ENCODE measurements at places on chromosomes 1 and 21.

DNA sequence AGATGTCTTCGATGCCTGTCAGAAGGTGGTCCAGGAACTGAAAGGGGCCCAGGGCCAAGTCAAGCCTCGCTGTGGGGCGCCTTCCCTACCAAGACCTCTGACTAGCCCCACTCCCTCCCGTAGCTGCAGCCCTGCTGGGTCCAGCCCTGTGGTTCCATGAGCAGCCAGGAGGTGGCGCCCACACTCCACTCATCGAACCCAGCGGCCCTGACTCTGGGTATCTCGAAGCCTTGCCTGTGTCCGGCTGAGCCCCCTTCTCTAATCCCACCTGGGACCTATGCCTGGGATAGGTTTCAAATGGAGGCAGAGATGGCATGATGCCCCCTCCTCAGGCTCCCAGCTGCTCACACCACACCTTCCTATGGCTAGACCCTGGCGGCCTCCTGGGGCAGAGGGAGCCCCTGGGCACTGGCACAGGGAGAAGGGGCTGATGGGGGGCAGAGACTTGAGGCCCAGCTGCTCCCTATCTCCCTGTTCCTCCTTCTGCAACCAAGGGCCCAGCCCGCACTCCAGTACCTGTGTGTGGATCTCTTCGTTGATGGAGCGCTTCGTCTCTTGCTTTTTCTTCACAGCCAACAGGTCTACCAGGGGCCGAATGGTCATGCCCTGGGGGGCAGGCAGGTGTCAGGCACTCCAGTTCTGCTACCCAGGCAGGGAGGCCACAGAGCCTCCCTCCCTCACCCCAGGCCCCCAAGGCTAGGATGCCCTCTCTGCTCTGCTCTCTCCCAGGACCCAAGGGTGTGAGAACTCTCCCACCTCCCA lies 52.0 kb downstream of the SLC9A1 start:
- peak; percentile 80 for DNase-seq

GRCh38 chr1:182556279-182556678 lies 32.8 kb downstream of the RNASEL start:
- no peak for DNase-seq

DNA sequence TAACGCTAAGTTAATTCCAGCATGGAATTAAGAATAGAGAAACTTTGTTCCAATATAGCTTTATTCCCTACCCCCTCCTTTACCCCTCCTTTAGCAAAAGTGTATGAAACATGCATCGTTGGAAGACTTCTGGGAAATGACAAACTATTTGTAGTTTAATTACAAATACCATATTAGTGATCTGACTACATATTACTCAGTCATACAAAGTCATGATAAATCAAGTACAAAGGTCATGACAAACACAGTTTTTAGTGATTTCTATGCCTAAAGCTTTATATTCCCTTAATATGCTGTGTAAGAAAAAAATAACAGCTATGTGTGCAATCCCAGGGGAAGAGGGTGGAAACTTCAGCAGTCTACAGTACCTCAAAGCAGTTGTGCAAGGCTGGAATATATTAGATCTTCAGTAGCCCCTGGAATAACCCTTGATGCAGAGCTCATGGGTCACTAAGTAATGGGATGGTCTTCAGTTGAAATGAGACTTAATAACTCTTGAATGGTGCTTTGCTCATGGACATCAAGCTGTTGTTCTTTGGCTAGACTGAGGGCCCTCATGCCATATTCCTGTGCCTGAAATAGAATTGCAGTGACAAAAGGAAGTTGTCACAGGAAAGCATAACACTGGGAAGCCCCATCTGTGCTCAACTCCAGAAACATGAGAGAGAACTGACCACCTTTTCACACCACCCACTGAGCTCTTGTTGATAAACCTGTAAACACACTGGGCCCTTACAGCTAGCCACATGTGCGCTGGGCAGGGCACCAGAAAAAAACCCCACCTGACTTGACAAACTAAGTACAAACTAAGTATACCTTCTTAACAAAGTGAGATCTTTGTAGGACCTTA lies 25.3 kb downstream of the ZMYND12 start:
- DNase-seq: no peak

GRCh38 chr1:239262538-239262937 lies 123.8 kb upstream of the CHRM3 start:
- no peak for DNase-seq

DNA sequence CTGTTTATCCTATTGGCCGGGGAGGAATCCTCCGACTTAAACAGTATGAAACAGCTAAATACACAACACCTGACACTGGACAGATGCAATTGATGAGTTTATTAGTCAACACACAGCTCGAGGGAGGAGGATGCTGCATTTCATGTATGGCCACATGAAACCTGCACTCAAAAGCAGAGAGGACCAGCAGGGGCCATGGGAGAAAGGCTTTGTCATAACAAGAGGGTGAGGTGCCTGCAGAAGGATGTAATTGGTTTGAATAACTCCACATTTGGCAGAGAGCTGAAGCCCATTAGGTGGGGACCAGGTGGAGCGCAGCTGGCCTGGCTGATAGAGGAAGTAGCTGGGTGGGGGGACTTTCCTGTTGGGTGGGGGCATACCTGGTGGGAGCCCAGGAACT lies 599.1 kb downstream of the PTPRU start:
- no peak for DNase-seq

- DNase-seq: no peak
Observed at GRCh38 chr1:116819081-116819480, 64.9 kb downstream of the CD2 start.
